ENCODE measurements at places on chromosomes 11 and 22. TPM values are rescaled to one million over a fixed set of nuclear protein-coding genes. Genes with fewer than 3 reads are reported as not detected.

Gene APOA5
- total RNA-seq: not detected

DNA sequence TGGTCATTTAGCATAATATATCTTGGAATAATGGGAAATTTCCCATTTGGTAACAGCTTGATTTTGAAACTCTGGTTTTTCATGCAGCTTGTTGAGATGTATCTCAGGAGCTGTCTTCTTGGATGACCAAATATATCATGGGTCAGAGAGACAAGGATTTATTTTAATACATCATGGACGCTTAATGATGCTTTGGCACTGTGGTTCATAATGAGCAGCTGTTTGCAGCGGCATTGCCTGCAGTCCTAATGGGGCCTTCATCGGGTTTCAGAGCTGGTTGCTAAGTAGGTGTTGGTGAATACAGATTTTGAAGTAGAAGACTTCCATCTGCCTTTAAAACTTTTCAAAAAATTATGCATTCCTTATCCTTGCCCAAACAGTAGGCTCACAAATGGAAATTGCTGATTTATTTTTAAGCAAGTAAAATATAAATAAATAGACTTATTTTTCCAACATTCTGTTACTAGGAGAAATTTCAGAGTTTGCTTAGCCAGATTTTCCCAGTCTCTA lies 389.5 kb upstream of the FAT3 start:
- peak; percentile 40 for DNase-seq
- H3K4me3 ChIP-seq: no peak overlapping the region
- H3K27ac ChIP-seq: no peak overlapping the region

DNA sequence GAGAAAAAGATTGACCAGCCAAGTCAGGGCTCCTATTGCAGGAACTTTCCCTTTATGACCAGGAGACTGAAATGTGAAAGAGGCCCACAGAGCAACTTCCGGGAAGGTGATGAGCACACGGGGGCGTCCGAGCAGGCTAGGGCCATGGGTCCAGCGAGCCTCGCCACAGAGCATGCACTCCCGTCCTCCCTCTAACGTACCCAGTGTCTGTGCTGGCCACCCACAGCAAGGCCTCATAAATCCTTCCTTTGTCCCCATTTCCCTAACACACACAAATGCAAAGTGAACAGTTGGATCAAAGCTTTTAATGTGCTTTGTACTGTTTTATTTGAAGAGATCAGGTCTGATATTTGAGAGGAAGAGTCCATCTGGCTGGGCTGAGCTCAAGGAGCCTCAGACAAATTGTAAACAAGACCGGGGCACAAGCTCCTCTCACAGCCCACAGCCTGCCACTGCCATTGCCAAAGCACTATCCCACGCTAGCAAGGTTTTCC lies 44.3 kb downstream of the BLID start:
- no peak for DNase-seq
- no peaks in the 10 kb centered on the region for H3K4me1 ChIP-seq
- no peaks in the 10 kb centered on the region for H3K36me3 ChIP-seq
- H3K27ac ChIP-seq: no peak overlapping the region
- H3K27me3 ChIP-seq: no peaks in the 10 kb centered on the region

- H3K27ac ChIP-seq: no peak overlapping the region
- DNase-seq: no peak
- no peaks in the 10 kb centered on the region for H3K4me1 ChIP-seq
- H3K4me3 ChIP-seq: no peak overlapping the region
- no peaks in the 10 kb centered on the region for H3K36me3 ChIP-seq
Observed at GRCh38 chr22:31036671-31037550, 44.2 kb upstream of the SMTN start.

DNA sequence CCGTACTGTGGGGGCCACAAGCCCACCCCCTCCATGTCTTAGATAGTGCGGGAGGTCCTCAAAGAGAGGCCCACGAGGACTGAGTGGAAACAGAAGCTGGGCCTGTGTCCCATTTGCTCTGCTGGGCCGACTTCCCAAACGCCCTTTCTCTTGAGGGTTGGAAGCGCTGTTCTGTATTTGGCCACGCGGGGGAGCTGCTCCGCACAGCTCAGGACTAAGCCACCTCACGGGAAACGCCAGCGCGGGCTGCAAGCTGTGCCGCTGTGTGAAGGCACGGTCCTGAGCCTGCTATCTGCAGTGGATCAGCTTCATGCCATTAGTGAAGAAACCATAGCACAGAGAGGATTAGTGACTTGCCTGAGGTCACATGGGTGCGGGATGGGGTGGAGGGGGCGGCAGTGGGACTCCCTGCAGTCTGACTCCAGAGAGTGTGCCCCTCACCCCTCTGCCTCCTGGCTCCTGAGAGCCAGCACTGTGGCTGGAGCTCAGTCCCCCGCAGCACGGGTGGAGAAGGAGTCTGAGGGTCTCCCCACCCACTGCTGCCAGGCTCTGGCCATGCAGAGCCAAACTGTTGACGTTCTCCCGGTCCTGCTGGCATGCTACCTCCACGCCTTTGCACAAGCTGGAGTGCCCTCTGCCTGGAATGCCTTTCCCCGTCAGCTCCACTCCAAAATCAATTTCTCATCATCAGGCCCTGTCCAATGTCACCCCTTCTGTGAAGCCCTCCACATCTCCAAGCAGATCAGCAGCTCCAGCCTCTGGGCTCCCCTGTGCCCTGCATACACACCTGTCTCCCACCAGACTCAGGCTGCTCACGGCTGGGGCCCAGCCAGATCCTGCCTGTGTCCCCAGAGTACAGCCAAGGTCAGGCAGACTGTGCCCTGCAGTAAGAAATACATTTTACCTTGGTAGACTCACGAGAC lies 51.5 kb upstream of the LRRC32 start:
- H3K36me3 ChIP-seq: no peaks in the 10 kb centered on the region
- no peaks in the 10 kb centered on the region for H3K27me3 ChIP-seq
- H3K4me3 ChIP-seq: no peak overlapping the region
- no peak overlapping the region for H3K27ac ChIP-seq
- peak; percentile 72 for DNase-seq
